ENCODE measurements at places on chromosomes 3 and 15. TPM values are rescaled to one million over a fixed set of nuclear protein-coding genes. Genes with fewer than 3 reads are reported as not detected.

The BFSP2 gene
- not detected for total RNA-seq

The NR2E3 gene
- total RNA-seq = not detected

The LRRC31 gene
- not detected for total RNA-seq

The RASGRF1 gene
- total RNA-seq = not detected

The SPTBN5 gene
- 1.2 TPM for total RNA-seq

The ACTC1 gene
- not detected for total RNA-seq

- H3K27ac ChIP-seq = no peak overlapping the region
- H3K27me3 ChIP-seq = no peaks in the 10 kb centered on the region
- no peaks in the 10 kb centered on the region for H3K4me1 ChIP-seq
Measured at GRCh38 chr3:98809557-98809956, 46.4 kb downstream of the ST3GAL6 start.

DNA sequence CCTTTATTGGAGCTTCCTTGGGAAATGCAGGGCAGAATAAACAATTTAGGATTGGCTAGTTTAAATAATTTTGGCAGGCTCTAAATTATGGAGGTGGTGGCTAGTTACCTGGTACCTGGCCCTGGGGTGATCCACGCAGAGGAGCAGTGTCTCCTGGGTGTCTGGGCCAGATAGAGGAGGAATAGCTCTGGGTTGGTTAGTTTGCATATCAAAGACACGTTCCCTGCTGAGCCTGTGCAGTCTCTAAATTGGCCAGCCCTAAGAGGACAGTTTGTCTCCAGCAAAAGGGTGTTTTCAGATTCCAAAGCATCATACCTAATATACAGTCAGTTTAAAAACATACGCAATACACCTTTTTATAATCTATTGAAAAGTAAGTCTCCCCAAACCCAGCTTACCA, 333.3 kb upstream of the TPM1 start:
- DNase-seq = no peak
- no peak overlapping the region for H3K27ac ChIP-seq
- H3K4me1 ChIP-seq = no peaks in the 10 kb centered on the region
- no peaks in the 10 kb centered on the region for H3K36me3 ChIP-seq
- H3K27me3 ChIP-seq = no peaks in the 10 kb centered on the region
- no peak overlapping the region for H3K4me3 ChIP-seq

- H3K4me1 ChIP-seq = no peaks in the 10 kb centered on the region
- H3K4me3 ChIP-seq = no peak overlapping the region
- H3K27me3 ChIP-seq = no peaks in the 10 kb centered on the region
- no peak for DNase-seq
- H3K36me3 ChIP-seq = no peaks in the 10 kb centered on the region
- no peak overlapping the region for H3K27ac ChIP-seq
Measured at GRCh38 chr3:63727233-63727632, 74.8 kb downstream of the SNTN start.

DNA sequence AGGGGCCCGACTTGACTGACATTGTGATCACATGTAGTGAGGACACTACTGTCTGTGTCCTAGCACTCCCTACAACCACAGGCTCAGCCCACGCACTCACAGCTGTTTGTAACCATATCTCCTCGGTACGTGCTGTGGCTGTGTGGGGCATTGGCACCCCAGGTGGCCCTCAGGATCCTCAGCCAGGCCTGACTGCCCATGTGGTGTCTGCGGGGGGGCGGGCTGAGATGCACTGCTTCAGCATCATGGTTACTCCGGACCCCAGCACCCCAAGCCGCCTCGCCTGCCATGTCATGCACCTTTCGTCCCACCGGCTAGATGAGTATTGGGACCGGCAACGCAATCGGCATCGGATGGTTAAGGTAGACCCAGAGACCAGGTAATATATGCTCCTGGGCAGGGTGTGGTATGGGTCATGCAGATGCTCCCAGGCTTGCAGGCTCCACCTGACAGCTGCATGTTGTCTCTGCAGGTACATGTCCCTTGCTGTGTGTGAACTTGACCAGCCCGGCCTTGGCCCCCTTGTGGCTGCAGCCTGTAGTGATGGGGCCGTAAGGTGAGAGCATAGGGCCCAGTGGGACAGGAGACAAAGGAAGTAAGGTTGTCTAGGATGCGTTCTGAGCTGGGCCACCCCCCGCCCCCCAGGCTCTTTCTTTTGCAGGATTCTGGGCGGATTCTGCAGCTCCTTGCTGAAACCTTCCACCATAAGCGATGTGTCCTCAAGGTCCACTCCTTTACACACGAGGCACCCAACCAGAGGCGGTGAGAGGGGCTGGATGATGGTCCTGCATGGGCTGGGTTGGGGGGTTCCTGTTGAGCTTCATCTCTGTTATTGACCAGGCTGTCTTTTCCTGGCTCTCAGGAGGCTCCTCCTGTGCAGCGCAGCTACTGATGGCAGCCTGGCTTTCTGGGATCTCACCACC, 4.4 kb downstream of the DALRD3 start:
- no peaks in the 10 kb centered on the region for H3K27me3 ChIP-seq
- H3K36me3 ChIP-seq = peaks cover 17% of the 10 kb centered on the region
- no peak overlapping the region for H3K4me3 ChIP-seq
- H3K4me1 ChIP-seq = peaks cover 31% of the 10 kb centered on the region
- DNase-seq = peak; percentile 53
- H3K27ac ChIP-seq = no peak overlapping the region

DNA sequence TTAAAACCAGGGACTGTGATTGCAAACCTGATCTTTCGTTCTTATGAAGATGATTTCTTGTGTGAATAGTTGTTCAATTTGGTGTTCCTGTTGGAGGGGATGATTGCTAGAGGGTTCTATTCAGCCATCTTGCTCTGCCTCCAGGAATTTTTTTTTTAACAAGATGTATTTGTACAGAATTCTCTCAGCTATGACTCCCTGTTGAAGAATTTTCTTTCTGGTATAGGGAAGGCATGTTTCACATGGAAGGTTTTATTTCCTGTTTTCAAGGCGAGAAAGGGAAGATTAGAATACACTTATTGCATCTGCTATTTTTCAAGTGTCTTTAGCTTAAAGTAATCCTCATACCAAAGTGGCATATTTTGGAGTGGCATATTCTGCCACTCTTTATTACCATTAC, 5.6 kb upstream of the LRRC34 start:
- DNase-seq = no peak
- no peak overlapping the region for H3K27ac ChIP-seq
- H3K27me3 ChIP-seq = peaks cover 30% of the 10 kb centered on the region
- peaks cover 8% of the 10 kb centered on the region for H3K36me3 ChIP-seq
- no peak overlapping the region for H3K4me3 ChIP-seq

DNA sequence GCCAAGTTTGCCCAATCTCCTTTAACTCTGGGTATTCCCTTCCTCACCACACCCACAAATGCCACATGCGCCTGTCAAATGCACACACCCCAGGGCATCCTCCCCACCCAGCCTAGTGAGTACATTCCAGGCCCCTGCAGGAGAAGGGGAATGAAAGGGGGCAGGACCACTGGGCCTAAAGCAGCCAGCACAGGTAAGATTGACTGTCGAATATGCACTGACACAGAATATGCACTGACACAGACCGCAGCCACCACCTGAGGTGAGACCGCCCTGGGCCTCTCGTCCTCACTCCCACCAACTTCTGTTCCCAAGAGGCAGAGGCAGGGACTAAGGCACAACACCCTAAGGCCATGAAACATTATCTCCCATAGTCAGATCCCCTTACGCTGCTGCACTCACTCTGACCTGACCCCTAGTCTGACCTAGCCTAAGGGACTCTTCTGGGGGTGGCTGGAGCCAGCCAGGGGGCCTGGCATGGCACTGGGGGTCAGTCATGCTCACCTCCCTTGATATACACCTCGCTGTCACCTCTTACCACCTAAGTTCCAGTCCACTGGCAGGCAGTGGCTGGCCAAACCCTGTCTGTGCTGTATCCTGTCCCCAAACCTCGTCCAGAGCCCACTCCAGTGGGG, 10.8 kb downstream of the AP3B2 start:
- H3K4me1 ChIP-seq = no peaks in the 10 kb centered on the region

GRCh38 chr3:63990204-63990603, 33.1 kb downstream of the PSMD6 start:
- no peak overlapping the region for H3K27ac ChIP-seq
- no peaks in the 10 kb centered on the region for H3K27me3 ChIP-seq
- H3K4me1 ChIP-seq = peaks cover 59% of the 10 kb centered on the region
- no peak overlapping the region for H3K4me3 ChIP-seq
- H3K36me3 ChIP-seq = peaks cover 77% of the 10 kb centered on the region

GRCh38 chr3:169931747-169932520, 20.6 kb downstream of the SAMD7 start:
- no peak overlapping the region for H3K4me3 ChIP-seq
- no peaks in the 10 kb centered on the region for H3K36me3 ChIP-seq
- peaks cover 6% of the 10 kb centered on the region for H3K4me1 ChIP-seq
- H3K27me3 ChIP-seq = peaks cover 9% of the 10 kb centered on the region
- DNase-seq = no peak

GRCh38 chr15:60839510-60840211, 360.7 kb upstream of the ICE2 start:
- peaks cover 60% of the 10 kb centered on the region for H3K4me1 ChIP-seq
- DNase-seq = no peak
- H3K4me3 ChIP-seq = peak overlapping the region; percentile 71
- H3K36me3 ChIP-seq = peaks cover 7% of the 10 kb centered on the region

GRCh38 chr3:183400352-183400751, 28.1 kb downstream of the MCF2L2 start:
- no peak overlapping the region for H3K27ac ChIP-seq
- H3K36me3 ChIP-seq = no peaks in the 10 kb centered on the region
- peaks cover 13% of the 10 kb centered on the region for H3K4me1 ChIP-seq
- H3K4me3 ChIP-seq = no peak overlapping the region

GRCh38 chr15:38682861-38683260, 118.2 kb upstream of the RASGRP1 start:
- H3K27ac ChIP-seq = peak overlapping the region; percentile 95
- H3K27me3 ChIP-seq = no peaks in the 10 kb centered on the region
- no peak overlapping the region for H3K4me3 ChIP-seq
- H3K4me1 ChIP-seq = peaks cover 77% of the 10 kb centered on the region
- H3K36me3 ChIP-seq = peaks cover 15% of the 10 kb centered on the region
- no peak for DNase-seq

DNA sequence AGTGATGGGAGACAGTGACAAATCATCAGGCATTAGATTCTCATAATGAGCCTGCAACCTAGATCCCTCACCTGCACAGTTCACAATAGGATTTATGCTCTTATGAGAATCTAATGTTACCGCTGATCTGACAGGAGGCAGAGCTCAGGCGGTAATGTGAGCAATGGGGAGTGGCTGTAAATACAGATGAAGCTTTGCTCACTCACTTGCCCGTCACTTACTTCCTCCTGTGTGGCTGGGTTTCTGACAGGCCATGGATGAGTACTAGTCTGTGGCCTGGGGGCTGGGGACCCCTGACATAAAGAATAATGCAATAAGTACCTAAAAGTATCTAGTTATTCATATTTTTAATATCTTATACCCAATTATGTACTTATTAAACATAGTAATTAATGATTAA, 15.6 kb downstream of the IQCB1 start:
- no peak for DNase-seq
- H3K27ac ChIP-seq = no peak overlapping the region
- peaks cover 80% of the 10 kb centered on the region for H3K36me3 ChIP-seq
- H3K27me3 ChIP-seq = no peaks in the 10 kb centered on the region

- DNase-seq = no peak
- H3K36me3 ChIP-seq = no peaks in the 10 kb centered on the region
- no peaks in the 10 kb centered on the region for H3K27me3 ChIP-seq
- no peak overlapping the region for H3K27ac ChIP-seq
- no peak overlapping the region for H3K4me3 ChIP-seq
Measured at GRCh38 chr15:58401991-58402649, 29.7 kb upstream of the LIPC start.

- no peaks in the 10 kb centered on the region for H3K27me3 ChIP-seq
- no peaks in the 10 kb centered on the region for H3K4me1 ChIP-seq
- peaks cover 43% of the 10 kb centered on the region for H3K36me3 ChIP-seq
- no peak overlapping the region for H3K27ac ChIP-seq
- DNase-seq = no peak
- no peak overlapping the region for H3K4me3 ChIP-seq
Measured at GRCh38 chr15:70062321-70062956, 35.3 kb downstream of the TLE3 start.

GRCh38 chr3:188468662-188469061, 314.7 kb downstream of the LPP start:
- no peaks in the 10 kb centered on the region for H3K27me3 ChIP-seq
- peaks cover 20% of the 10 kb centered on the region for H3K36me3 ChIP-seq
- DNase-seq = no peak
- H3K4me1 ChIP-seq = no peaks in the 10 kb centered on the region

DNA sequence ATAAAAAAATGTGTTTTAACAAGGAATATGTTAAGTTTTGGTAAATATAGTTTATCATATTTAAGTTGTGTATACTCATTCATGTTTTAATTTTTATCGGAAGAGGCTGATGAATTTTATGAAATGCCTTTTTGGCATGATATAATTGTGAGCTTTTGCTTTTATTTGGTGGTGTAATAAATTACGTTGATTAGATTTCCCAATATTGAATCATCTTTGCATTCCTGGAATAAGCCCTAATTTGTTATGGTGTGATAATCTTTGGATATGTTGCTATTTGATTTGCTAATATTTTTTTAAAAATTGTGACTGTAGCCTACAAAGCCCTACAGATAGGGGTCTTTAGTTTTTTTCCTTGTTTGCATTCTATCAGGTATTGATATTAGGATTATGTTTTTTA, 107.4 kb downstream of the IGF1R start:
- H3K4me1 ChIP-seq = peaks cover 4% of the 10 kb centered on the region
- no peak for DNase-seq
- no peaks in the 10 kb centered on the region for H3K27me3 ChIP-seq

DNA sequence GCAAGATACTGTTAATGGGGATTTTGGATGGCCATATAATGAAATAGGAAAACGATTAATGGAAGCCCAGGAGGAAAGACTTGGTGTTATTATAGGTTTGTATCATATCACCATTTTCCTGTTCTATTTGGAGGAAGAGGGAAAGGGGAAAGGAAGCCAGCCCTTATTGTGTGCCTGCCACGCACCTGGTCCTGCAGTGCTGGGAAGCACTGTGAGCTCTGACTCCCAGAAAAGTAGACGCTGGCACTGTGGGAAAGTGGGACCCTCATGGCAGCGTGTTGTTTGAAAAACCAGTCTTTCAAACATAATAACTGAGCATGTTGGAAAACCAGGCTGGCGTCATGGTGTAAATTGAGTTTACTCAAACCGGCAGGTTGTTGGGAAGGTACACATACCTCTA, 22.0 kb downstream of the CGNL1 start:
- no peak overlapping the region for H3K4me3 ChIP-seq
- H3K4me1 ChIP-seq = no peaks in the 10 kb centered on the region
- no peak for DNase-seq

- H3K27ac ChIP-seq = peak overlapping the region; percentile 31
- H3K4me1 ChIP-seq = peaks cover 6% of the 10 kb centered on the region
Measured at GRCh38 chr3:173584838-173585831, 187.6 kb downstream of the NLGN1 start.

DNA sequence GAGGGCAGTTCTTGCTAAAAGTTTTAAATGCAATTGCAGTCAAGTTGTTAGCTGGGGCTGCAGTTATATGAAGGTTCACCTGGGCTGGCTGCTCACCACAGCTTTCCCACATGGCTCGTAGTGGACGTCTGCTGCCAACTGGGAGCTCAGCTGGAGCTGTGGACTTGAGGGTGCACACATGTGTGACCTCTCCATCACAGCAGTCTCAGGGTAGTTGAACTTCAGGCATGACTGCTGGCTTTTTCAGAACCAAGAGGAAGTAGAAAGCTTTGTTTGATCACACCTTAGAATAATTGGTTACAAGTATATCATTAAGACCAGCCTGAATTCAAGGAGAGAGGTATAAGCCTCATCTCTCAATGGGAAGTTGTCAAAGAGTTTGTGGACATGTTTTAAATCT, 74.1 kb downstream of the CHL1 start:
- no peak overlapping the region for H3K27ac ChIP-seq
- H3K36me3 ChIP-seq = no peaks in the 10 kb centered on the region
- H3K4me3 ChIP-seq = no peak overlapping the region
- no peak for DNase-seq
- no peaks in the 10 kb centered on the region for H3K27me3 ChIP-seq
